Left lung (tissue), 14 donors: ENCODE measurements at places on chromosomes 1 and 21.

DNA sequence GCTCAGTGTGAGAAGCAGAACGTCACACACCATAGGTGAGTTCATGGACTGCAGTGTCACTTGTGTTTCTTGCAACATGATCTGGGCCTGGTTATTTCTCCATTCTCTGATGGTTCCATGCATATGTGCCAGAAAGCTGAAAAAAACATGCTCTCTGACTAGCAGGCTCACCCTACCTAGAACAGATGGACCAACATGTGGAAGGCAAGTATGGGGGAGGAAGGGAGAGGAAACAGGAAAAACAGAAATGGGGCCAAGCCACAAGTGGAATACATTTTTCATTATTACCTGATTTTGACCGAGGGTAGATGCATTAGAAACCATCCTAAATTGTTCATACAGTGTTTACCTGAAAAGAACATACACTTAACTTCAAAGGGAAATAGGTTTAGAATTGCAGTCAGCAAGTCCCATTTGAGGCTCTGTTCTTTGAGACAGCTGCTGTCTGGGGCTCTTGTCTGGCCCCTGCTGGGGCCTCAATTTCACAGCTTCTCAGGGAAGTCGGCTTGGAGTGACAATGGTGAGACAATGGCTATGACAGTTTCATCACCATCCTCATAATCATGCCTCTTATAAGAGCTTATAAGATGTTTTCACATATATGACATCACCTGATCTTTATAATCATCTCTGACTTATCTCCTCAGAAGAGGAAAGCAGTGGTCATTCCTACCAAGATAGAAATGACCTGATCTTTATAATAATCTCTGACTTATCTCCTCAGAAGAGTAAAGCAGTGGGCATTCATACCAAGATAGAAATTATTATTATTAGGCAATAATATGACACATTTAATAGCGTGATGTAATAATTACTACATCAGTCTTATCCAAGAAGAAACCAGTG is 327.3 kb downstream of the SIPA1L2 start:
- DNase-seq, result no peak

- no peak for DNase-seq
Observed at GRCh38 chr1:214454569-214455396, 96.6 kb downstream of the PTPN14 start.

DNA sequence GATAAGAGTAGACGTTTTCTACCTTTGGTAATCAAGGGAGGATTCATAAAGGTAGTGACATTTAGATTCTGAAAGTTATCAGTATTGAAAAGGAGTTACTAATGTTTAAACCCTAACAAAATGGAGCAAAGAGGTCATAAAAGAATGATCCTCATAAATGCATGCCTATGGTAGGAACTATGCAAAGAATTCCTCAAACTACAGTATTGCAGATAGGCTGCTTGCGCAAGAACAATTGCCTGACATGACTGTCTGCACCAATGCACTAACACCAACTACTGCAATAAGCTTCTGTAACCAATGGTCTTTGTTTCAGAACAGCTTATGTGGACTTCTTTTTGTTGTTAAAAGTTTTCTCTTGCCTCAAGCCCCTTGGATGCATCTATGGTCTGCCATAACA is 597.3 kb upstream of the ADGRL4 start:
- no peak for DNase-seq

- DNase-seq, result no peak
Observed at GRCh38 chr1:160401487-160401805, 1.1 kb downstream of the VANGL2 start.

- DNase-seq, result no peak
Observed at GRCh38 chr1:211127166-211127565, 6.8 kb downstream of the KCNH1 start.

DNA sequence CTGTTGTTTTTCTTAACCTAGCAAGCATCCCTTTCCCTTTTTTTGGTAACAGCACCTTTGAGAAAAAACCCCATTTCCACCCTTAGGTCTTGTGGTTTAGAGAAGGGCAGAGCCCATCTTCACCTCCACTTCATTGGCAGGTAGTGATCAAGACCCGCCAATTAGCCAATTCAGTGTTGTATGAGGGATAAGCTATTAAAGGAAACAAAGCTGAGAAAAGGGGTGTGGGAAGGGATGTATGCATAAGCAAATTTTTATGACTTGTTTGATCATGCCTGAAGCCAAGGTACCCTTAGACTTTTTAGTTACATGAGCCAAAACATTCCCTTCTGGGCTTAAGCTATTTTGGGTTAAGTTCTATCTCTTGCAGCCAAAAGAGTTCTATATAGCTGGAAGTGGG is 3.6 kb upstream of the ZNF697 start:
- DNase-seq, result no peak

GRCh38 chr1:76958828-76959227 is 91.5 kb downstream of the ST6GALNAC5 start:
- no peak for DNase-seq

DNA sequence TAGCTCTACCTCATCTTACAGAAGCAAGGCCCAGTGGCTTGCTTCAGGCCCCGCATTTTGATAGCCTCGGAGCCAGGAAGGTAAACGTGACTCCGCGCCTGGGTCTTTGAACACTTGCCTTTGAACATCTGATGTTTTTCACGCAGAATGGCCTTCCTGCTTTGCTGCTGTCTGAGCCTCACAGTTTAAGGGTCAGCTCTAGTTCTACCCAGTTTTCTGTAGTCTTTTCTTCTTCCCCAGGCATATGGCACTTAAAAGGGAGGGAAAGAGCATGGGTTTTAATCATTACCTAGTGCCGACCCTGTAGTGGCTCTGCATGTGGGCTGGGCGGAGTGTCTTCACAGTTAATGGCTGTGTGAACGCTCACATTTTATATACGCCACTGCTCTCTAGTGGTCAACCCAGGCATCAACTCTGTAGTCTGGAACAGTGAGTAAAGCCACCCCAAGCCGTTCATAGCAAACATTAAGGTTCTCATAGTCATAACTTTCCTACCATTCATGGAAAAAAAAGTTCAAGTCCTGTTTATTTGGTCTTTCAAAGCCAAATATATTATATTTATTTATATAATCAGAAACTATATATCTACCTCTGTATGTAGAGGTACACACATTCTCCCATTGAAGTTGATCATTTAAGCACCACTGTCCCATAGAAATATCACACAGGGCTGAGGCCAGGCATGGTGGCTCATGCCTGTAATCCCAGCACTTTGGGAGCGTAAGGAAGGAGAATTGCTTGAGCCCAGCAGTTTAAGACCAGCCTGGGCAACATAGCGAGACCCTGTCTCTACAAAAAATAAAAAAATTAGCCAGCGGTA is 78.1 kb downstream of the IER5 start:
- peak; percentile 83 for DNase-seq

DNA sequence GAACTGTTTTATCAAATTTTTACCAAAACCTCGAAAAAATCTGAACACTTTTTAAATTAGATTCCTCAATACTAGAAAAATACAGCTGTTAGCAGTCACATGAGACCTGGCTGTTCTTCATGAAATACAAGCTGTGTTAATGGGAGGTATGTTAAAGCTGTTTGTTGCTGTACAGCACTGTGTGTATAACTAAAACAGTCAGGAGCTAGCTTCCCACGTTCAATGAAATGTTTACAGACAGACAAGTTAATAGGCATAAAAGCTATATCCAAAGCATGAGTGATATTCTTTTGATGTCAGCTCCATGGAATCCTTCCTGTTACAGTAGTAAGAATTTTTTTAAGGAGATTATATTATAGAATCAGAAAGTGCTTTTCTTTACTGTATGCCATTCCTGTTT is 223.2 kb upstream of the FOXD3 start:
- DNase-seq, result no peak

DNA sequence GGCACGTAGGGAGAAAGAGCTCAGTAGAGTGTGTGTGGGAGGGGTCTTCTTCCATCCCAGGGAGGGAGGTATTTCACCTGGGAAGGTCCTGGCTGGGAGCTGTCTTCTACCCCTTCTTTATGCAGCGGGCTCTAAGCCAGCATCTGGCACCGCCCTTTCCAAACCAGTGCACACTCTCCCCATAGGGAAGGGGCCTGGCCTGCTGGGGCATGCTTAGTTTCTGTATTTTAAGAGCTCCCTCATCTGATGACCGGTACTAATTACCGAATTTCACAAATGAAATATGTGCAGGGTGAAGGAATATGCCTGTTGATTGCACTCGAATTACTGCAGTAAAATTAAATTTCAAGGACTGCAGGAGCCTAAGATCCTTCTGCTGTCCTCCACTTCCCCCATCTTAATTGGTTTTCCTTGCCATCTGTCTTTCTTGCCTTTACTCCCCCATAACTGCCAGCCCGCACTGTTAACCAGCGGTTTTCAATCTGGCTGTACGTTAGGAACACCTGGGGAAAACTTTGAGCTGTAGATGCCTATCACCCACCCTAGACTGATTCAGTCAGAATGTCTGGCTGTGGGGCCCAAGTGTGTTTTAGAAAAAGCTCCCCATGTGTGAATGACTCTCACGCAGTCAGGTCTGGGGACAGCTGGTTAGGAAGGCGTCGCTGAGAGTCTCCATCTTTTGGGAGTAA is 20.1 kb downstream of the GALNT2 start:
- no peak for DNase-seq
